ENCODE measurements at places on chromosomes 7 and 10. TPM values are rescaled to one million over a fixed set of nuclear protein-coding genes. Genes with fewer than 3 reads are reported as not detected.

UTF1 gene
- not detected for polyA plus RNA-seq

GALNT17 gene
- polyA plus RNA-seq = 45.8 TPM

MTERF1 gene
- polyA plus RNA-seq = 6.4 TPM

ANXA8L1 gene
- polyA plus RNA-seq = 12.0 TPM

UCN3 gene
- polyA plus RNA-seq = not detected

PLEKHS1 gene
- polyA plus RNA-seq = 0.28 TPM

FAM237B gene
- not detected for polyA plus RNA-seq

ETV1 gene
- 3.5 TPM for polyA plus RNA-seq

ZNF680 gene
- 8.4 TPM for polyA plus RNA-seq

CNPY1 gene
- polyA plus RNA-seq = not detected

CYP2E1 gene
- 3.6 TPM for polyA plus RNA-seq

KEL gene
- 0.18 TPM for polyA plus RNA-seq

PRTFDC1 gene
- polyA plus RNA-seq = 14.6 TPM

TDRD1 gene
- polyA plus RNA-seq = 0.04 TPM

PRR15 gene
- polyA plus RNA-seq = 4.8 TPM

TECPR1 gene
- 14.2 TPM for polyA plus RNA-seq

GARS1 gene
- polyA plus RNA-seq = 51.5 TPM

MALRD1 gene
- 0.52 TPM for polyA plus RNA-seq

SPDYE1 gene
- polyA plus RNA-seq = not detected

C10orf143 gene
- 7.7 TPM for polyA plus RNA-seq

ACTR1A gene
- polyA plus RNA-seq = 111 TPM

AGMO gene
- polyA plus RNA-seq = 0.58 TPM

SORCS3 gene
- polyA plus RNA-seq = 0.27 TPM

CCDC7 gene
- polyA plus RNA-seq = 1.2 TPM
